ENCODE measurements at places on chromosomes 2 and 18.

DNA sequence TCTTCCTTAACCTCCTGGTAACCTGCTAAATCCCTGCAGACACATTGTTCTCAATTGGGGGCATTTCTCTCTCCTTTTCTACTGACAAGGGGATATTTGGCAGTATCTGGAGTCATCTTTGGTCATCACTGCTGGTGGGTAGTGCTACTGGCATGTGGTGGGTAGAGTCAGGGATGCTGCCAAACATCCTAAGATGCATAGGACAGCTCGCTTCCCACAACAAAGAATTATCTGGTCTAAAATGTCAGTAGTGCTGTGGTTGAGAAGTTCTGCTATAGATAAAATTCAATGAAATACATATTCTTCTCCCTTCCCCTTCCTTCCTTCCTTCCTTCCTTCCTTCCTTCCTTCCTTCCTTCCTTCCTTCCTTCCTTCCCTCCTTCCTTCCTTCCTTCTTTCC lies 18.7 kb upstream of the LHCGR start:
- DNase-seq, result no peak

GRCh38 chr2:73289304-73289703 lies 4.0 kb downstream of the EGR4 start:
- no peak for DNase-seq

GRCh38 chr2:218370410-218371063 lies 11.5 kb upstream of the SLC11A1 start:
- no peak for DNase-seq

GRCh38 chr2:80326214-80326613 lies 21.7 kb upstream of the LRRTM1 start:
- no peak for DNase-seq

GRCh38 chr2:193461431-193461934 lies 1266.8 kb upstream of the TMEFF2 start:
- no peak for DNase-seq

DNA sequence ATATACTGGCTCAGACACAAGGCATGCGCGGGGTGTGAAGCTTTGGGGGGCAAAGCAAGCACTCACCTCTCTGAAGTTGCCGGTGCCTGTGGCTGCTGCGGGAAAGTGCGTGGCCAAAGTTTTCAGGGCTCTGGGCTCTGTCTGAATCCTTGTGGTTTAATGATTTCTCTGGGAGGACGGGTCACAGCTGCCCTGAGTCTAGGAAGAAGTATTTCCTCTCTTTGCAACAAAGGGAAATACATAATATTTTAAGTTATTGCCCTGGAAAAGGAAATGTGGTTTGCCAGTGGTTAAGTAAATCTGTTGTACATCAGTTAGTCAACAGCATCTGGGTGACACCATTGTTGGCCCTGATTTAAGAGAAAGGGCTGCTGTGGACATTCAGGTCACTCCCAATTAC lies 56.7 kb upstream of the ZDBF2 start:
- no peak for DNase-seq

DNA sequence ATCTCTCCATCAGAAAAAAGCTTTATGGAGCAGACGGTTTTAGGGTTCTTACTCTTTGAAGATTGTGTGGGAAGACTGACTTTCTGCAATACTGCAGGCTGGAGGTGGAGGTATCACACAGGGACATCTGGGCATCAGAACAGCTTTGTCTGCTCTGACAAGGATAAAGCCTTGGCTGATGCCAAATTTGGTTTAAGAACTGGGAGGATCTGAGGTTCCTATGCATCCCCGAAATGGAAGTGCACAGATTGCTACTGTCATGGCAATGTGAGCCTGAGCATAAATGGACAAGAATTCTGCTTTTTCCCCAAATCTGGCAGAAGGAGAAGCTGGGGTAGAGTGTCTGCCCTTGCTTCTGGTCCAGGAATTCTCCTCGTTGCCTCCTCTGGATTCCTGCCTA lies 424.3 kb downstream of the SLC4A3 start:
- DNase-seq, result no peak

DNA sequence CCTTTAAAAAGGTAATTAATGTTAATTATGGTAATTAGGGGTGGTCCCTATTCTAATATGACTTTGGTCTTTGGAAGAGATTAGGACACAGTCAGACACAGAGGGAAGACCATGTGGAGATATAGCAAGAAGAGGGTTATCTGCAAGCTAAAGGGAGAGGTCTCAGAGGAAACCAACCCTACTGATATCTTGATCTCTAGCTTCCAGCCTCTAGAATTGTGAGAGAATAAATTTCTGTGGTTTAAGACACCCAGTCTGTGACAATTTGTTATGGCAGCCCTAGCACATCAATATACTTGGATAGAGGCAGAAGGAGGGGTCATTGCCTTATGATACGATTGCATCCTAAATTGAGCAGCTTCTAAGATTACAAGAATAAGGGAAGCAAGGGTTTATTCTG lies 21.3 kb upstream of the NT5C1B start:
- no peak for DNase-seq

GRCh38 chr2:201404699-201405280 lies 46.5 kb downstream of the TRAK2 start:
- DNase-seq, result no peak

DNA sequence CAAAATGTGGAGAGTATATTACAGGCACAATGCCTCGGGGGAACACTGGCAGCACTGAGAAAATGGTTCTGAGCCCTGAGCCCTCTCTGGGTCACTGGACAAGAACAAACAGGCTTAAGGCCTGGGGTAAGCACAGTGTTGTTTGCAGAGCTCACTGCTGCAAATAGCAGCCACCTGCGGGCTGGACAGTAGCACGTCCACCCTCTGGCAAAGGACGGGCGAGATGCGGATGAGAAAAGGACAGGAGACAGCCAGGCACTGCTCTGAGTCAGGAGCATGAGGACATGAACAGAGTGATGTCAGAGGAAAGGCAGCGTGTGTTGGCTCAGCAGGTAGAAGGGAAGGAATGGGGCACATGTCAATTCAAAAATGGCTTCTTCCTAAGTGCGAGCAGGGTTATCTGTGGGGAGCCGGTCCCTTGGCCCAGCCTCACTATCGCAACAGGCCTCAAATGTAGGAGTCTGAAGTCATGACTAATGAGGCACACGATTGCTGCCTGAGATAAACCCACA lies 25.9 kb upstream of the NEB start:
- no peak for DNase-seq

- no peak for DNase-seq
Measured at GRCh38 chr2:118242216-118242615, 153.9 kb downstream of the INSIG2 start.

All from T-helper 22 cell (primary cell).